Lower lobe of right lung (tissue), 2 donors: ENCODE measurements at places on chromosomes 1 and 21. TPM values are rescaled to one million over a fixed set of nuclear protein-coding genes. Genes with fewer than 3 reads are reported as not detected.
A peak's percentile ranks its signal among the peaks of the same experiment; 100 is the strongest.

DNA sequence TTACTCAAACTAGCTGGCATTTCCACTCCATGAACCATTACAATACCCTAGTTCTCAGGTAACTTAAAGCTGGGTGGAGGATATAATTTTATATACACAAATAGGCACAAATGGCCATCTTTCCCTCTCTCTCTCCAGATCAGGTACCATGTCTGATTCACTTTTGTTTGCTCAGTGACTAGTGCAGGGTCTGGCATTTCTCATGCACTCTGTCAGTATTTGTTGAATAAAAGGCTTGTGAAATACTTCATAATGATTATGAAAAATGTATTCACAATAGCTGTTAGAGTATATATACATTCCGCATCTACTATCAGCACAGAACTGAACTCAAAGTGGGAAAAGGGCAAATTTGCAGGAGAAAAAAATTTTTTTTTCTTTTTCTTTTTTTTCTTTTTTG is 510.2 kb upstream of the USP24 start:
- H3K36me3 ChIP-seq, result no peaks in the 10 kb centered on the region
- DNase-seq, result no peak
- no peaks in the 10 kb centered on the region for H3K27me3 ChIP-seq
- H3K4me1 ChIP-seq, result no peaks in the 10 kb centered on the region
- no peak overlapping the region for H3K27ac ChIP-seq

DNA sequence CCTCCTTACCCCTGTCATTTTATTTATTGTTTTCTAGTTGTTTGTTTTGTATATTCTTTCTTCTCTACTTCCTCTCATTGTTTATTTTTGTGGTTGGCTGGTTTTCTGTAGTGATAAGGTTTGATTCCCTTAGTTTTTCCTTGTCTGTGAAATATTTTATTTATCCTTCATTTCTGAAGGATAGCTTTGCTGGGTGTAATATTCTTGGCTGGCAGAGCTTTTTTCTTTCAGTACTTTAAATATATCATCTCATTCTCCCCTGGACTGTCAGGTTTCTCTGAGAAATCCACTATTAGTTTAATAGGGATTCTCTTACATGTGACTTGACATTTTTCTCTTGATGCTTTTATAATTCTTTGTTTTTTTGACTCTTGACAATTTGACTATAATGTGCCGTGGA is 18.8 kb upstream of the TIPRL start:
- H3K27me3 ChIP-seq, result no peaks in the 10 kb centered on the region
- H3K4me3 ChIP-seq, result no peak overlapping the region
- no peak overlapping the region for H3K27ac ChIP-seq
- H3K36me3 ChIP-seq, result no peaks in the 10 kb centered on the region
- no peaks in the 10 kb centered on the region for H3K4me1 ChIP-seq
- DNase-seq, result no peak

DNA sequence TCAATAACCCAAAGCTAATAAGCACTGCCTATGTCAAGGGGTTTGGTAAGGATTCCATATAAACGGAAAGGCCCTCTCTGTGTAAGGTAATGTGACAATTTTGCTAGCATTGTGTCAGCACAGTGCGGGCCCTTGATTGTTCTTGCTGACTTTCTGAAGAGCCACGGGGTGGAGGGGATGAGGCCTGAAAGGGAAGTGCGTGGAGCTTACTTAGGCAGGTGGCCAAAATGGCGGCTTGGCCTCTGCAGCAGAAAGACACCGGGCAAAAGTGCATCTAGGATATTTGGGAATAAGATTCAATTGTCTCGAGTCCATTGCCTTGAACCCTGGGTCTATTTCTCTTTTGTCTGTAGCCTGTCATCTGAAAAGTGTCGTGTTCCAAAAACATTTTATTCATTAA is 114.3 kb downstream of the TGFB2 start:
- peak; percentile 55 for DNase-seq
- no peaks in the 10 kb centered on the region for H3K27me3 ChIP-seq
- H3K4me3 ChIP-seq, result no peak overlapping the region
- peak overlapping the region; percentile 73 for H3K27ac ChIP-seq
- H3K36me3 ChIP-seq, result no peaks in the 10 kb centered on the region

- H3K27ac ChIP-seq, result no peak overlapping the region
- no peak for DNase-seq
- H3K27me3 ChIP-seq, result no peaks in the 10 kb centered on the region
- H3K4me1 ChIP-seq, result no peaks in the 10 kb centered on the region
- peaks cover 20% of the 10 kb centered on the region for H3K36me3 ChIP-seq
- no peak overlapping the region for H3K4me3 ChIP-seq
Measured at GRCh38 chr1:61853583-61853982, 111.3 kb downstream of the PATJ start.

DNA sequence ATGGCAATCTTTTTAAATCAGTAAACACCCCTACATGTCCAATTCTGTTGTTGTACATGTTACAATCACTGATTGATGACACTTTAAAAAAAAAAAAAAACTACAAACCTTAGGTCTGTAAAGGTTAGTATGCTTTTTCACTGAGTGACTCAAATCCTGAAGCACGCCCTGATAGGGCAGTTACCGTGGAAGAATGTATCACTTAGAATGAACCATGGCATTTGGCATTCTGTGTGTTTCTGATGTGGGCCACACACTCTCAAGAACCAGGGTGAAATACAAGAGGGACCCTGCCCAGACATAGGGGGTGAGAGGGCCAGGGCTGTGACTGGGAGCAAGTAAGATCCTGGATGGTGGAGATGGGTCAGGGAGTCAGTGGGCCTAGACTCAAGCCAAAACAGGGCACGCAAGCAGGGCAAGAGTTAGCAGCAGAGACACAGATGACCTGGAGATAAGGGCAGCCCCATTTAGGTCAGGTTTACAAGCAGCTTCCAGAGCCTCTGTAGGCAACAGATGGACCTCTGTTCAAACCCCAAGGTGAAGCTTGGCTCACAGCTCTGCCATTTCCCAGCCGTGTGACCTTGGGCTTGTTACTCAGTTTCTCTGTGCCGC is 47.6 kb upstream of the DMRTB1 start:
- H3K36me3 ChIP-seq, result no peaks in the 10 kb centered on the region
- peaks cover 15% of the 10 kb centered on the region for H3K4me1 ChIP-seq
- no peak overlapping the region for H3K4me3 ChIP-seq
- peaks cover 9% of the 10 kb centered on the region for H3K27me3 ChIP-seq
- no peak for DNase-seq

Gene CREB3L4
- 12.2 TPM for total RNA-seq

Gene PRAMEF1
- not detected for total RNA-seq

Gene TMEM240
- total RNA-seq, result 3.9 TPM

DNA sequence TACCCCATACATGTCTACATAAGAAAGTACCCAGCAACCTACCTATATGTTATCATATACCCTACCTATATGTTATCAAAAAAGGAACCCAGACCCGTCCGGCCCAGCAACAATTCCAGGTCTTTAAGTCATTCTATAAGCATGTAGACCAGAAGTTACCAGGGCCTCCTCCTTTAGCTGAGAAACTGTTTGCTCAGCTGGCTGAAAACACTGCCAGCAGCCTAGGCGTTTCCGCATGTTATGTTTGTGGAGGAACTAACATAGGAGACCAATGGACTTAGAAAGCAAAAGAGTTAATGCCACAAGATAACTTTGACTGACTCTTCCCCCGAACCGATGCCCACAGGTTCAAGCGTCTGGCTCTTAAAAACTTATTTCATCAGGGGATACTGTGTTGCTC is 7.1 kb upstream of the ZNF678 start:
- no peak overlapping the region for H3K4me3 ChIP-seq
- H3K36me3 ChIP-seq, result no peaks in the 10 kb centered on the region
- no peaks in the 10 kb centered on the region for H3K4me1 ChIP-seq
- no peak for DNase-seq

DNA sequence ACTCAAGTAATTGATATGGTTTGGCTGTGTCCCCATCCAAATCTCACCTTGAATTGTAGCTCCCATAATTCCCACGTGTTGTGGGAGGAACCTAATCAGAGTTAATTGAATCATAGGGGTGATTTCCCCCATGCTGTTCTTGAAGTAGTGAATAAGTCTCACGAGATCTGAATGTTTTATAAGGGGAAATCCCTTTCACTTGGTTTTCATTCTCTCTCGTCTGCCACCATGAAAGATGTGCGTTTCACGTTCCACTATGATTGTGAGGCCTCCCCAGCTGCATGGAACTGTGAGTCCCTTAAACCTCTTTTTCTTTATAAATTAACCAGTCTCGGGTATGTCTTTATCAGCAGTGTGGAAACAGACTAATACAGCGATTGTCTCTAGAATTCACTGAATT is 135.4 kb downstream of the BACH1 start:
- H3K4me3 ChIP-seq, result no peak overlapping the region
- no peaks in the 10 kb centered on the region for H3K27me3 ChIP-seq
- H3K4me1 ChIP-seq, result no peaks in the 10 kb centered on the region
- no peak for DNase-seq
- no peaks in the 10 kb centered on the region for H3K36me3 ChIP-seq

Gene ZNF648
- not detected for total RNA-seq

Gene CFH
- 69.6 TPM for total RNA-seq

Gene CLCA4
- not detected for total RNA-seq

Gene NEGR1
- 18.1 TPM for total RNA-seq

DNA sequence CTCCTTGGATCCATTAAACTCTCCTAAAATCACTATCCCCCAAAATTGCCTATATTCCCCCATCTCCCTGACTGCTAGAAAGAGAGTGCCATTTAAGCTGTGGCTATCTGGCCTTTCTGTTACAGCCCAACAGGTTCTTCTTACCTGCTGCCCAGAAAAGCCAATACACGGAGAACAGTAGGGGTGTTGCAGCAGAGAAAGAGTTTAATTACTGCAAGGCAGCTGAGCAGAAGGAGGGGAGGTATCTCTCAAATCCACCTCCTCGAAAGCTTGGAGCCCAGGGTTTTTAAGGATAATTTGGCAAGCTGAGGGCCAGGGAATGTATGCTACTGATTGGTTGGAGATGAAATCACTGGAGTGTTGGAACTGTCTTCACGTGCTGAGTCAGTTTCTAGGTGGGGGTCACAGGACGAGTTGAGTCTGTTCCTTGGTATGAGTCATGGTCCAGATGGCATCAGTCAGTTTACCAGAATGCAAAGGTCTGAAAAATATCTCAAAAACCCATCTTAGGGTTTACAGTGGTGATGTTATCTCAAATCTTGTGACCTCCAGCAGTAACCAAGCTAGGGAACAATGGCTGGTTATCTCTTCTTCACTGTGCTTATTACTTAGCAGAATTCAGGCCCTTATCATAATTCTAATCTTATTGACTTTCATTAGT is 89.8 kb downstream of the SMYD3 start:
- no peak overlapping the region for H3K4me3 ChIP-seq
- H3K27ac ChIP-seq, result no peak overlapping the region
- H3K4me1 ChIP-seq, result no peaks in the 10 kb centered on the region
- no peaks in the 10 kb centered on the region for H3K36me3 ChIP-seq
- no peaks in the 10 kb centered on the region for H3K27me3 ChIP-seq

DNA sequence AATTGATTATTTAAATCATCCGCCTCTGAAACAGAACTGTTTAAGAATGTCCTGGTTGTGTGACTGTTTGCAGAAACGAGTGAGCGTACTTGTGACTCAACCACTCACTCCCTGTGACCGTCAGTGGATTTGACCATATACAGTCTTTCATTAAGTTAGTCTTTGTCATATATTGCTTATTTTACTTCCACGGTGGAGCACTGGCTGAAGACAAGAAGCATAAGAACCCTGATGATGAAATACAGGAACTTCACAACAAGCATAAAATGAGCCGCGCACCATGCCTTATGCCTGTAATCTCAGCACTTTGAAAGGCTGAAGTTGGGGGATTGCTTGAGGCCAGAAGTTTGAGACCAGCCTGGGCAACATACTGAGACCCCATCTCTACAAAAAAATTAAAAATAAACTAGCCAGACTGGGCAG is 194.0 kb downstream of the TOMM20 start:
- no peaks in the 10 kb centered on the region for H3K36me3 ChIP-seq
- no peak overlapping the region for H3K4me3 ChIP-seq
- H3K27ac ChIP-seq, result no peak overlapping the region
- peaks cover 16% of the 10 kb centered on the region for H3K4me1 ChIP-seq
- no peak for DNase-seq

DNA sequence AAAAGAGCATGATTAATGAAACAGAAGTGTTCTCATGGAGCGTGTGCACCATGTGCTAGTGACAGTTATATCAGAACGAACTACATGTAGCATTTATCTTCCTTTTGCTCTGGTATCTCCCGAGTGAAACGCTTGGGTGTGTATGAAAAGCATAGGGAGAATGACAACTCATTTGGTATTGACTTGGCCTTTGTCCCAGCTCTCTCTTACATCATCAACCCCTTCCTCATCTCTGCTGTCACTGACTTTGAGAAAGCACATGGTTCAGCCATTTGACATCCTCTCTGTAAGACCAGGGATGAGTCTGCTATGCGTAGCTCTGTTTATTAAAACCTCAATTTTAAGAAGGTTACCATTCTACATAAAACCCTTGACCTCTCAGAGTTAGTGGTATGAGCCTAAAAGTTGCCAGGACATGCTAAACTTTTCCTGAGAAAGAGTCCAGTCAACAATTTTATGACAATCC is 201.0 kb downstream of the NRIP1 start:
- no peak for DNase-seq
- H3K27me3 ChIP-seq, result no peaks in the 10 kb centered on the region
- H3K4me1 ChIP-seq, result peaks cover 19% of the 10 kb centered on the region
- no peaks in the 10 kb centered on the region for H3K36me3 ChIP-seq
- no peak overlapping the region for H3K4me3 ChIP-seq
- H3K27ac ChIP-seq, result no peak overlapping the region

Gene PLPP3
- total RNA-seq, result 106 TPM

Gene ANKRD34A
- 0.41 TPM for total RNA-seq

DNA sequence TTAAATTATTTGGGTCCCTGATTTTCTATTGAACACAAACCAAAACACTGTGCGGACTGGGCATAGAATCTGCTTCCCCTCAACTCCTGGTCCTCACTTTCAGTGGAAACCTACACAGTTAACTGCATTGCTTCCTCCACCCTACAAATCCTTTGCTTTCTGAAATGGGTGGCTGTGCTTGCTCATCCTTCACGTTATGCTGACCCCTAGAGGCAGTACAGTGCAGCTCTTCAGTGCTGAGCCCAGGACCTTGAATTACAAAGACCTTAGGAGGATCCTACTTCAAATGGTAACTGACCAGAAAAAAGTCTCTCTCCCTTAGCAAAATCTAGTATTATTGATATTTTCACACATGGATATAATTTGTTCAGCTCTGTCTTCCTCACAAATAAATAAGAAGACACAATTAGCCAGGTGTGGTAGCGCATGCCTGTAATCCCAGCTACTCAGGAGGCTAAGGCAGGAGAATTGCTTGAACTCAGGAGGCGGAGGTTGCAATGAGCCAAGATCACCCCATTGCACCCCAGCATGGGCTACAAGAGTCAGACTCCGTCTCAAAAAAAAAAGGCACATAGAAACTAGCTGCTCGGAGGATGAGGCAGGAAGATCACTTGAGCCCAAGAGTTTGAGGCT is 63.4 kb upstream of the L1TD1 start:
- no peak overlapping the region for H3K4me3 ChIP-seq
- no peaks in the 10 kb centered on the region for H3K27me3 ChIP-seq
- peaks cover 12% of the 10 kb centered on the region for H3K36me3 ChIP-seq
- H3K27ac ChIP-seq, result no peak overlapping the region
- DNase-seq, result no peak

- no peak overlapping the region for H3K4me3 ChIP-seq
- no peak overlapping the region for H3K27ac ChIP-seq
- no peaks in the 10 kb centered on the region for H3K27me3 ChIP-seq
- H3K36me3 ChIP-seq, result no peaks in the 10 kb centered on the region
- DNase-seq, result no peak
Measured at GRCh38 chr1:178510155-178510554, 2.8 kb upstream of the TEX35 start.

- DNase-seq, result peak; percentile 64
- peak overlapping the region; percentile 90 for H3K27ac ChIP-seq
- H3K4me1 ChIP-seq, result peaks cover 50% of the 10 kb centered on the region
- H3K36me3 ChIP-seq, result peaks cover 5% of the 10 kb centered on the region
- H3K4me3 ChIP-seq, result peak overlapping the region; percentile 88
Measured at GRCh38 chr1:203628201-203629015, 1.8 kb downstream of the ATP2B4 start.
